Myometrial cell (primary cell): ENCODE measurements at places on chromosomes 11 and 22. TPM values are rescaled to one million over a fixed set of nuclear protein-coding genes. Genes with fewer than 3 reads are reported as not detected.

The PGR gene
- total RNA-seq = 0.58 and 2.8 TPM in 2 replicates

The PARVG gene
- not detected in 2 replicates for total RNA-seq

The HBD gene
- total RNA-seq = 0.29 TPM in 1 of 2 replicates, not detected in the other

The KCNC1 gene
- total RNA-seq = not detected in 2 replicates

The TRIM49 gene
- total RNA-seq = not detected in 2 replicates

The NCF4 gene
- not detected in 2 replicates for total RNA-seq

The SLC17A6 gene
- total RNA-seq = not detected in 2 replicates

The SAA2 gene
- not detected in 2 replicates for total RNA-seq

The LRFN4 gene
- total RNA-seq = 23.6 and 28.9 TPM in 2 replicates

The CSNK1E gene
- total RNA-seq = 116 and 152 TPM in 2 replicates

The MRPL49 gene
- total RNA-seq = 95.3 and 98.3 TPM in 2 replicates

The OR8D4 gene
- not detected in 2 replicates for total RNA-seq

The KRTAP5-9 gene
- total RNA-seq = not detected in 2 replicates

The CASP1 gene
- 13.3 and 25.7 TPM in 2 replicates for total RNA-seq

The MS4A7 gene
- total RNA-seq = not detected in 2 replicates

The VWCE gene
- total RNA-seq = 0.58 TPM in 1 of 2 replicates, not detected in the other
